ENCODE measurements at places on chromosomes 3 and 15.

DNA sequence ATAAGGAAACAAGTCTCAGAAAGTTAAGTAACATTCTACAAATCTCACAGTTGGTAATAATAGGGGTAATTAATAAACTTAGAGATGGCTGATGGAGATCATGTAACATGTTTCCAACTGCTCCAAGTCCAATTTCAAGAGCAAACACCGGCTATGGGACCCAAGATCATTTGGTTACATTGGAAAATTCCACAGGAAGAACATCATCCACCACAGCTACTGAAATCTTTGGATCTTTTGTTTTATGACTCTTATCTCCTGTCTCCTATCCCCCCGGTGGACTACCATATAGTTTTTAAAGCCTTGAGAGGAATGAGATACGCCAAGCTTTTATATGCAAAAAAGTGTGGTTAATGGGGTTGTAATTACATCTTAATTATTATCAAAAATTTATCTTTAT lies 216.1 kb downstream of the WNT5A start:
- DNase-seq, result peak; percentile 17

DNA sequence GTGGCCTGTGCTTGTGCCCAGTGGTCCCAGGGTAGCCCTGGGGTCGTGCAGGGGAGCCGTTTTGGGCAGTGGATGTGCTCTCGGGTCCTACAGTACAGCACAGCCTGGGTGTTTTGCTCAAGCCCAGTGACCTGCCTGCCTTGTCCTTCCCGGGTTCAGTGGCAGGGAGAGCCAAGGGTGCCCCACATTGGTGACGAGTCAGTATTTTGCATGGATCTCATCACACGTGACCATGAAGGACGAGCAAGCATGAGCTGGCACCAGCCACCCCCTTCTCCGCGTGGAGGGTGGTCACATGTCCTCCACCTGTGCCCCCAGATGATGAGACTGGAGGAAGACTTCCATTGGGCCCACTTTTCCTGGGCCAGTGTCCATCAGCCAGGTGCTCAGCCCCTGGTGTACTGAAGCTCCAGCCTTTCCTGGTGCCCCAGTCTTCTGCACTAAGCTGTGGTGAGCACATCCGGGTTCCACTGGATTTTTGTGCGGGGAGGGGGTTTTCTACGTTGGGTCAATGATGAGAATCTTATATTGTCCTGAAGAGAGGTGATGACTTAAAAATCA lies 197.5 kb downstream of the UBE3A start:
- no peak for DNase-seq

DNA sequence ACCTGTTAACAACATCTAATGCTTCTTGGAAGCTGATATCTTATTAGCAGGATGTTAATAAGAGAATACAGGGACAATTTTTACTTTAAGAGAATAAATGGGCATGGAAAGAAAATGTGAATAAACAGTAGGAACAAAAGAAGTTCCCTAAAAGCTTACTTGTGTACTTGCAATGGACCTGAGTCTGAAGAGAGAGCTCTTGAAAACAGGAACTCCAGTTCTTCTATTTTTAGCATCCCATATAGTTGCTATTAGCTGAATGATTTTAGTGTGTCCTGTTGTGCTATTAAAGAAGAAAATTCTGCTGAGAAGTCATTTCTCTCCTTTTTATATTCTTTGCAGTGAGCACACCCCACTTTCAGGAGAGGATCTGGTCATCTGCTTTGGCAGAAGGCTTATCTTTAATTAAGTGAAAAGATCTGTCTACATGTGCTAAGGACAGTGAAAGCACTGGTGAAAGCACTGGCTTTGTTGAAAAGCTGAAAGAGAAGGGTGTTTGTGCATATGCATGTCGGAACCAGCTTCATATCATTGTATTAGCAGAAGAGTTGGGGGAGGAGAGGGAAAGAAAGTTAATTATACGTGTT lies 1.4 kb upstream of the ST3GAL6 start:
- DNase-seq, result no peak

GRCh38 chr3:15637131-15637951 lies 35.8 kb downstream of the BTD start:
- peak; percentile 28 for DNase-seq

DNA sequence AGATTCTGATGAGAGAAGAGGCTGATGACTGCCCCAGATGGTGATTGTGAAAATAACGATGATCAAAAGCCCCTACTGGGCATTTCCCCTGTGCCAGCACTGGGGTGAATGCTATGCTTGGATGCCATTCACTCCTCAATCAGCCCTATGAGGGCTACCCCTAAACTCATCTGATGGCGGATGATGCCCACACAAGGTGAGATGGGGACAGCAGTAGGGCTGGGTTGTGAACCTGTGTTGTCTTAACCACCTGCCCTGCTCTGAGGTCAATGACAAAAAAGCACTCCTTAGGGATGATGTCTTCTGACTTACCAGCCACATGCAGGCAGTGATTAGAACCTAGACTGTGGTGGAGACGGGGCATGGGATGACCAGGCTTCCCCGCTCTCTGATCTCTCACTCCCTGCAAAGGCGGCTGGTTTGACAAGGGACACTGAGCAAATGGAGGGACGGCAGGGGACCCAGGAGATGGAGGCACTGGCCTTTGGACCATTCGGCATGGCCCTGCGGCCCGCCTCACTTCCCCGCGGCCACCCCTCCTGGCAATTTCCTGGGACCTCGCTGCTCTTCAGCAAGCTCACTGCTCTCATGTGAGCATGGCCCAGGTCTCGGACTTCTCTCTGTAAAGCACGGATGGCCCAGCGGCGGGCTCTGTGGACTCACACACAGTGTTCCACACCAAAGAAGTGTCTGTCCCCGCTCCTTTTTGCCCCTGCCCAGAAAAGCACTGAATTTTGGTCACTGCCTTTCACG lies 251.4 kb upstream of the LYSMD4 start:
- no peak for DNase-seq

DNA sequence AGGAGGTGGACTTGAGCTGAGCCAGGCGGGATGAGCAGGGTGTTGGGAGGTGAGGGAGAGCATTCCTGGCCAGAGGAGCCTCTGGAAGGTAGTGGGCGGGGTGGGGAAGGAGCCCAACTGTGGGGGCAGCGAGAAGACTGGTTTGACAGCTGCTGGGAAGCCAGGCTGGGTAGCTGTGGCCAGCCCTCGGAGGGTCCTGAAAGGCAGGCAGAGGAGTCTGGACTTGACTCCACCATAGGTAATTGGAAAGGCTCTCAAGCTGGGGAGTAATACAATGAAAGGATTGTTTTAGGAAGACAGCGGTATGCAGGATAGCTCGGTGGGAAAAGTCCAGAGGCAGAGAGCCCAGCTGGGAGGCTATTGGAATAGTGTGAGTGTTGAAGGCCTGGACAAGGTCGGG lies 17.2 kb downstream of the EPHB3 start:
- no peak for DNase-seq

DNA sequence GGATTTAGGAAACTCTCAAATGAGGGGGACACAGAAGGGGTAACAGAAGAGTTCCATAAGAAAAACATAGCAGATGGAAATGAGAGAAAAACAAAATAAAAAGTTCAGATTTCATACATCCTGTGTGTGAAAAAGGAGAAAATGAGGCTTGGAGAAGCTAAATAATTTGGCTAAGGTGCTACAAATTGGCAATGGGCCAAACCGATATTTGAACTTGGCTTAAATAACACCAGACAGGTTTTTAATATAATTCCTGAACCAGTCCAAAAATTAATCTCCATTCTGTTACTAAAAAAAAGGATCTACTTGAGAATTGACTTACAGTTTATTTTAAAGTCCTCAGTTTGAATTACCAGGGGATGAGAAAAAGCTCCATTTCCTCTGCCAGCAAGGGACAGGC lies 342.9 kb upstream of the DPH6 start:
- no peak for DNase-seq

GRCh38 chr3:52086976-52087663 lies 30.7 kb upstream of the DUSP7 start:
- DNase-seq, result no peak

- no peak for DNase-seq
Observed at GRCh38 chr3:139893267-139893962, 41.6 kb upstream of the CLSTN2 start.

DNA sequence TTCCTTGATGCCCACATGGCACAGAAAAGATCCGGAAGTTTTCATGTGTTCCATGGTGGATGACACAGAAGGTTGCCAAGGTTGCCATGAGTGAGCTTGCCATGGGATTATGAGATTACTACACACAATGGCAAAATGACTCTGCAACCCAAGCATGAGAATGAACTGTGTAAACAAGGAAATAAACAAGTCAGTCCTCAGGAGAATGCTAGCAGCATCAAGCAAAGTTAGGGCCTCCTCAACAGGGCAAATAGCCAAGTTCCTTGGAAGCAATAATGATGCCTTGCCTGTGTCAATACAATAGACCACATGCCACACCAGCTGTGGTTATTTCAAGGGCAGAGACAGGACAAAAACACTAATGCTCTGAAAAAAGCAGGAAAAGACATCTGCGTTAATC lies 41.8 kb downstream of the AQR start:
- no peak for DNase-seq

GRCh38 chr3:16059711-16060357 lies 114.6 kb upstream of the GALNT15 start:
- no peak for DNase-seq

- DNase-seq, result no peak
Observed at GRCh38 chr15:92651877-92652575, 3.5 kb downstream of the FAM174B start.

DNA sequence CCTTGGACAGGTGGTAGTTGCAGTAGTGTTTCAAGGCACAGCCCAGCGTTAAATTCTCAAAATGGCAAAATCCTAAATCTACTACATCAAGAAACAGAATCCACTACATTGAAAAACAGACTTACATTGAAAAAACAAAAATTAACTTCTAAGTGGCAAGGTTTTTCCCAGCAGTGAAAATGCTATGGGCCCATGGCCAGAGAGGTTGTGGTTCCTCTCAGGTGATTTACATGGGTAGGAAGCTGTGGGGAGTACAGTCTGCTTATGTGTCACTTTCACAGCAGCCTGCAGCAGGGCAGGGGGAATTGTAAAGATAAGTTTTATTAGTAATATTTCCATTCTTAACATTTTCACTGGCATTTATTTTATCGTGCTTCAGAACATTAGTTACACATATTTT lies 24.9 kb downstream of the TTC14 start:
- no peak for DNase-seq

GRCh38 chr3:186459108-186459467 lies 85.1 kb downstream of the CRYGS start:
- no peak for DNase-seq

- no peak for DNase-seq
Observed at GRCh38 chr3:44529927-44530326, 25.1 kb upstream of the ZKSCAN7 start.

DNA sequence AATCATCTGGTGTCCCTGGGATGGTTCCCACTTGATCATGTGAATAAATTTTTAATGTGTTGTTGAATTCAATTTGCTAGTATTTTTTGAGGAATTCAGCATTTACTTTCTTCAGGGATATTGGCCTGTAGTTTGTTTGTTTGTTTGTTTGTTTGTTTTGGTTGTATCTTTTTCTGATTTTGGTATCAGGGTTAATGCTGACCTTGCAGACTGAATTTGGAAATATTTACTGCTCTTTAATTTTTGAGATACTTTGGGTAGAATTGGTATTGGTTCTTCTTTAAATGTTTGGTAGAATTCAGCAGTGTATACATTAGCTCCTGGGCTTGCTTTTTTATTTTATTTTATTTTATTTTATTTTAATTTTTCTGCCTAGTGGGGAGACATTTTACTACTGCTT lies 803.7 kb downstream of the NAALADL2 start:
- DNase-seq, result no peak

DNA sequence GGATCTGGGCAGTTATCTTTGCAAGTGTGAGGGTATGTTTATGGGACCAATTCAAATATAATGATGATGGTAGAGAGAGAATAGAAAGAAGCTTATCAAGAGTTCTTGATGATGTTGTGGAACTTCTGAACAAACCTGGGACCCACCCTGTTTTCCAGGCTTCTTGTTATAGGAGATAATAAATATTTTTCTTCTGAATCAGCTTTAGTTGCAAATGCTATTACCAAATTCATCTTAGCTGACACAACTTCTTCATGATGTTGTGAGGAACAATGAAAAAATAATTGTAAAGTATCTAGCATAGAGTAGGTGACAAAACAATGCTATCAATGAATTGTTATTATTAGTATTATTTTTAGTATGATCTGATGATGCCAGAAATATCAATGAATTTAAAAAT lies 43.5 kb upstream of the PTX3 start:
- DNase-seq, result no peak

DNA sequence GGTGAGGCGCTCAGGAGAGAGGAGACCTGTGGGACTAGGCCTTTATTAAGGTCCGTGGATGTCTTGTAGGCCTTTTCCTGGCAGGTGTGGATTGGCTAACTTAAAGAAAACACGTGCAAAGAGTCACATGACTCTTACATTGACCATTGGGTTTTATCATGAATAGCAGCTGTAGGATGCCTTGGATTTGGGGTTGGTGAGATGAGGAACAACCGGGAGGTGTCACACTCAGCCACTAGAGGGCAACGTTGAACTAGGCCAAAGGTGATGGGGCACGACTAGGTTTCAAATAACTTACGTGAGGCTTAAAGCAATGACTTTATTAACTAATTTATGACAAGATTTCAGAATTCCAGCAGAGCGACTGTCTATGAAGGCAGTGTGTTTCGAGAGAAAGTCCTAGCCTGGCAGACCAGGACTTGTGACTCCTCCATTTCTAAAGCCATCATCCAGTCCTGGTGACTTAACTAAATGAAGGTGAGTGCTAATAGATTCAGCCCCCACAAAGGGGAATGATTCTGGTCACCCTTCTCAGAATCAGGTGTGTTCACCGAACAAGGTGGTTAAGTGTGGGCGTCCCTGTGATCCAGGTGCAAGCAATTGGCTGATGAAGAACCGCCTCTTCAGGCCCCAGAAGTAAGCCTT lies 345.6 kb downstream of the MCTP2 start:
- DNase-seq, result peak; percentile 42

DNA sequence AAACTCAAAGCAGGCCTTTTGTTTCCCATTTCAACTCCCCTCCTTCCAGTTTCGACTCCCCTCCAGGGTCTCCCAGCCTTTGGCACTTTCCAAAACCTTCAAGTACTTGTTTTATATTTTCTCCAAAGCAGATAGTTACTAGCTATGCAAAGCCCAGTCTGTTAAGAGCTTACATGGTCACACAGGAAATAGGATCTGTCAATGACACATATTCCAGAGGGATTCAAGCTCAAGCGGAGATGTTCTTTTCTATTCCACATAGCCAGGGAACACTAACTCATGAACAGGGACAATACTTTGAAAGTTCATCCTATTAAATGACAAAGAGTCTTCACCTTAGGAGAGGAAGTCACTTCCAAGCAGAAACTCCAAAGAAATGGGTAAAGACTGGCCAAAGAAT lies 18.6 kb downstream of the SUCLG2 start:
- DNase-seq, result no peak

- DNase-seq, result no peak
Observed at GRCh38 chr3:43194069-43194468, 88.2 kb upstream of the POMGNT2 start.

DNA sequence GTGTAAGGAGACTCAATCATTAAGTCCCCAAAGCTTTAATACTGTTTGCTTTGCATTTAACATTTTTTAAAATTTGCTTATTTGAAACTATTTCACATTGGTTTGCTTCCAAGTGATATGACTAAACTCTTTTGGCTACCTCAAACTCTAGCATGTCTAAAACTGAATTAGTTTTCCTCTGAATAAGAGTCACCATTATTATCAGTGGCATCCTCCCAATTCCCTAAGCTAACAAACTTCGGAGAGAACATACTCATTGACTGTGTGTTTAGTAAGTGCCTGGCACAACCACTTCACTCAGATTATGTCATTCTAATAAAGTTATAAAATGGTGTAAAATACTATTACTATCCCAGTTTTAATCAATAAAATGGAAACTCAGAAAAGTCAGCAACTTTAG lies 21.9 kb downstream of the ATOSA start:
- DNase-seq, result peak; percentile 66

All from Daoy (cell line).